Vagina (tissue), 2 donors: ENCODE measurements at places on chromosomes 3 and 15. TPM values are rescaled to one million over a fixed set of nuclear protein-coding genes. Genes with fewer than 3 reads are reported as not detected.
A peak's percentile ranks its signal among the peaks of the same experiment; 100 is the strongest.

Gene FES
- 47.4 TPM for total RNA-seq

Gene IMPG2
- total RNA-seq = 0.25 TPM

DNA sequence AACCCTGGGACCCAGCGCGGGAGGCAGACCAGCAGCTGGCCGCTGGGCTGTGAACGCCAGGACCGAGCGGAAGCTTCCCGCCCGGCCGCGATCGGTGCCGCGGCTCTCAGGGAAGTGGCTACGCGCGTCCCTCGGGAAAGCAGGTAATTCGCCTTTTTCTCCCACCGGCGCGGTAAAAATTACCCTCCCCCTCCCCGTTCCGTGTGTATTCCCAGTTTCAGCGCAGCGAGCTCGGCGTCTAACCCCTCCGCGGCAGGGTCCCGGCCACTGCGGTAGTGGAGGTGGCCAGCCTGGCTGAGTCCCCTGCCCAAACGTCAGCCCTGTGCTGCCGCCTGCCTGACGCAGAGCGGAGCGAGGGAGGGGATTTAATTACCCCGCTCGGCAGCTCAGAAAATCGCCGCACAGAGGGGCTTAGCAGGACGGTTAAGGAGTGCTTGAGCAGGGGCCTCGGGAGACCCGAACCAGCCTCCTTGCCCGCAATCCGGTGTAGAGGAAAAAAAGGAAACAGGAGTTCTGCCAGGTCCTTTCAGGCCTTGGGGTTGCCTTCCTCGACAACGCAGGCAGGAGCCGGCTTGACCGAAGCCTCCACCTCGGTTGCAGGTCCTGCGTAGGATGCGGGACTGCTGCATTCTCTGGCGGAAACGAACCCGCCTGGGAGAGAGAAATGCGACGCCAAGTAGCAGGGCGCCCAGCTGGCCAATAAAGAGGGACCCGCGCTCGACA is 2.9 kb downstream of the GATA2 start:
- peak; percentile 86 for DNase-seq

DNA sequence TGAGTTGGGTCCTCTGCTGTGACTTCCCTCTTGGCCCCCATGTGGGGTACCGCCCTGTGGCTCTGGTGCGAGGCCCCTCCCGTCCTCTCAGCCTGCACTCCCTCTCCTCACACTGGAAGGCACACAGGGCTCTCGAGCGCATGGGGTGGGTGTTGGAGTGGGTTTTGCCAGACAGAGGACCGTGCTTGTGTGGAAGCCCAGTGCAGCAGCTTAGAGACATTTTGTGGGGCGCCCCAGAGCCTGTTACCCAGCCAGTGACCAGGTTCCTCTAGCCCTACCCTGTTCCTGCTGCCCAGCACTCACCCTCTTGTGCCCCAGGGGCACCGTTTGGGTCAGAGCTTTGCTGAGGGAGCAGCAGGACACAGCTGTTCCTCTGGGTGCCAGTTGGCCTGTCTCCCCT is 9.9 kb downstream of the PLXNA1 start:
- no peak for DNase-seq

- DNase-seq = no peak
Measured at GRCh38 chr3:58093574-58094195, 85.5 kb downstream of the FLNB start.

GRCh38 chr3:63032881-63033280 is 157.7 kb upstream of the CADPS start:
- DNase-seq = no peak

DNA sequence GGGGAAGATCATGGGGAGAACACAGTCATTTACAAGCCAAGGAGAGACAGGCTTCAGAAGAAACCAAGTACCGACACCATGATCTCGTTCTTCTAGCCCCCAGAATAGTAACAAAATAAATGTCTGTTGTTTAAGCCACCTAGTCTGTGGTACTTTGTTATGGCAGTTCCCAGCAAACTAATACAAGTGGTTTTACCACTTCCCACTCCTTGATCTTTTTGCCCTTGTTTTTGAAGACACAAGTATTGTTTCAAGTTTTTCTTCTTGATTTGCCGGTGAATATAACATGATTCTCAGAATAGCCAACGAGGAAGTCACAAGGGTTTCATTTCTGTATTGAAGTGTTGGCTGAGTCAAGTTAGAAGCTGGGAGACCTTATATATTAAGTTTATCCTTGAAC is 220.3 kb downstream of the SOX2 start:
- no peak for DNase-seq

- no peak for DNase-seq
Measured at GRCh38 chr15:48391950-48392349, 60.7 kb downstream of the DUT start.

GRCh38 chr15:78208341-78208844 is 26.0 kb downstream of the ACSBG1 start:
- peak; percentile 60 for DNase-seq

DNA sequence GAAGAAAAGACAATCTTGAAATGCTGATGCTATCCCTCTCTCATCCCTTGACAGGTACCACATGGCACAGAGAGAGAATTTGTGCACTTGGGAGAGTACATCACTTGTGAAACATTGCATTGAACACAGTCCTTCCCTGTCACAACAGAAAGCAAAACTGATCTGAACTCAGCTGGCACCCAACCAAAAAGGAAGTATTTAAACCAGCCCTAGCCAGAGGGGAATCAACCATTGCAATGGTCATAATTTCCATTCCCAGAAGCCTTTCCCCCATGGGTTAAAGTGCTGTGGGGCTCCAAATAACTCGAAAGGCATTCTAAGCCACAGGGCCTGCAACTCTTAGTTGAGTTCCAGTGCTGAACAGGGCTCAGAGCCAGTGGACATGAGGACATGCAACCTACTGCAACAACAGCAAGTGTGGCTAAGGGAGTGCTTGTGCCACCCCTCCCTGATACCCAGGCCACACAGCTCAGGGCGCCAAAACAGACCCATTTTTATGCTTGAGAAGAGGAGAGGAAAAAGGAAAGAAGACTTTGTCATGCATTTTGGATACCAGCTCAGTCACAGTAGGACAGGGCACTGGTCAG is 530.8 kb upstream of the BCHE start:
- no peak for DNase-seq

- DNase-seq = no peak
Measured at GRCh38 chr15:27627623-27628022, 471.5 kb downstream of the OCA2 start.

GRCh38 chr3:16050641-16051467 is 123.6 kb upstream of the GALNT15 start:
- no peak for DNase-seq

DNA sequence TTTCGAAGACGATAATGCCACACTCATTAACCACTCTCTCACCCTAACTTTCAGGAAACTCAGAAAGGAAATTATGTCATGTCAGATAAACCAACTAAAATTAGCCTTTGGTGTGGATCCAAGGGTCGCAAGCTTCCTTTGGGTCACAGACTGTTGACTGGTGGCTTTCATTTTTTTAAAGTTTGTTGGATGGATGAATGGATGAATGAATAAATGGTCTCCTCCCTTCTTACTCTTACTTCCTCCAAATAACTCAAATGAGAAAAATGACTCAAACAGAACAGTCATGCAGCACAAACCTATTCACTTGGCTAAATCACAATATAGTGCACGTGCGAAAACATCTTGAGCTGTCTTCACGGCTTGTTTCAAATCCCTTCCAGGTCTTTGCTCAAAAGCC is 82.9 kb upstream of the HACD2 start:
- DNase-seq = no peak
